ENCODE measurements at places on chromosomes 2 and 18.

DNA sequence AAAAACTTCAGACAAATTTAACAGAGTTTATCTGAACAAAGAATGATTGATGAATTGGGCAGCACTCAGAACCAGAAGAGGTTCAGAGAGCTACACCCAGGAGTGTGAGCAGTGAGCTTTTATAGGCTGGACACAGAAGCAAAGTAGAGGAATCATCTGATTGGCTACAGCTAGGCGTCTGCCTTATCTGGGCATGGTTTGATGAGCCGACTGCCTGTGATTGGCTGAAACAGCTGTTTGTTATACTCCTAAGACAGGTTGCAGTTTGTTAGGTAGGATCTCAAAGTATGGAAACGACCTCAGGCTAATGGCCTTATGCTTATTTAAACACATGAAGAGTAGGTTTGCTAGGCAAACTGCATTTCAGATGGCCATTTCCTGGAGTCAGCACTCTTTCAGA is 188.9 kb downstream of the MYO1B start:
- DNase-seq: no peak

GRCh38 chr2:157439824-157440186 is 4.1 kb downstream of the CYTIP start:
- no peak for DNase-seq

GRCh38 chr2:187906021-187906420 is 351.8 kb upstream of the TFPI start:
- DNase-seq: no peak

DNA sequence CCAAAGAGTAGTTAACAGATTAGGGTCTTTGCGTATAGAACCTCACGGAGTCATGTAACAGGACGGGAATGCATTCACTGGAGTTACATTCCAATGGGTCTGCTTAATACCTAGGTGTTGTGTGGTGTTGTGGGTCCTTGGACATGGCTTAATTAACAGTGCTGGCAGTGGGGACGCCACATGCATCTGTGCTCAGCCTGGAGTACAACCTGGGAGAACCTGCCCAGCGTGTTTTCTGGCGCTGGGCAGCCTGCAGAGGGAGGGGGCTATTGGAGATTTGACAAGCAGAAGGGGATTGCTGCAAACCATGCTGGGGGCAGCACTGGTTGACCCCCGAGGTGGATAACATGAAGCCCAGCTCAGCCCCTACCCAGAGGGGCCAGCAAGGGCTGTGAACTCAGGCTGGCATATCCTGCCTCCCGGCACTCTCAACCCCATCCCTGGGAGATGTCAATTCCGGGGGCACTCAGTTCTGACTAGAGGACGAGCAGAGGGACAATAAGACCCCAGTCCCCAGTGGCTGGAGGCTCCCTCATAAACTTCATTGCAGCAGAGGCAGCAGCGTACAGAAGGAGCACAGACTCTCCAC is 29.3 kb upstream of the COPS8 start:
- no peak for DNase-seq

DNA sequence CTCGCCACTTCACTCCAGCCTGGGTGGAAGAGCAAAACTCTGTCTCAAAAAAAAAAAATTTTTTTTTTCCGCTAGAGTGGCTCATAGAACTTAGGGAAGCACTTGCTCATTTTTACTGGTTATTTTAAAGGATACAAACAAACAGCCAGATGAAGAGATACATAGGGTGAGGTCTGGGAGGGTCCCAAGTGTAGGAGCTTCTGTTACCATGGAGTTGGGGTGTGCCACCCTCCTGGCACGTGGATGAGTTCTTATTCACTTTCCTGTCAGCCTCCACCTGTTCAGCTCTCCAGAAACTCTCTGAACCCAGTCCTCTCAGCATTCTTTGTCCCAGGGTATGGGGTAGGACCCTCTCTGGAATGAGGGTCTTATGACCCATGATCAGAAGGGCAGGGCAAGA is 4.9 kb upstream of the MAT2A start:
- no peak for DNase-seq

- DNase-seq: no peak
These were observed 259.4 kb downstream of the RAD51AP2 start for GRCh38 chr2:17258861-17259260.

DNA sequence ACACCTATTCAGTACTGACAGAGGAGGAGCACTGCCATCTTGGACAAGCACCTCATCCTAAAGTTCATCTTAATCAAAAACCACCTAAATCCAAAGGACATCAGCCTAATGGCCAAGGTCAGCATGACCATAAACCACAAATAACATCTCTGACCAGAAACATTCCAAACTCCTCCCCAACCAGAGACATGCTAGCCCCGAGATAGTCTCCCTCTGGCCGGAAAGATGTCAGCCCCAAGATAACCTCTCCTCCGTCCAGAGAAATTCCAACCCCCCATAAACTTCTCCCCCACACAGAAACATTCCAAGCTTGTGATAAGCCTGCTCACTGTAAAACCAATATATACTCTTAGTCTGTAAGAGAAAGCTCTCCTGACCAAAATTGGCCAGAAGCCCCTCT is 260.6 kb downstream of the CLIP4 start:
- no peak for DNase-seq

- DNase-seq: no peak
These were observed 415.3 kb upstream of the VWC2L start for GRCh38 chr2:213995400-213996105.

DNA sequence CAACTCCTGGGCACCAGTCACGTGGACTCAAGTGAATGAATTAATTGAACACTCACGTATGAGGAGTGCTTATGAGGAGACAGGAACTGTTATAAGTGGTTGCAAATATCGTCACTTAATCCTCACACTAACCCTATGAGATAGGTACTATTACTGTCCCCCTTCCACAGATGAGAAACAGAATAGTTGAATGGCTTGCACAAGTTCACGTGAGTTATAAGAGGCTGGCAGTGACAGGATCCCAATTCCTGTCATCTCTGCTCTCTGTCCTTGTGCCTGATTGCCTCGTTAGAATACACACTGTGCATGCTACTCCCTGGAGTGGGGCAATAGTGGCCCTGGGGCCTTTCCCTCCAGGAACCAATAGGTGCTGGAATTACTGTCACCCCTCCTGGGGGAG is 253.5 kb downstream of the DYSF start:
- DNase-seq: no peak

DNA sequence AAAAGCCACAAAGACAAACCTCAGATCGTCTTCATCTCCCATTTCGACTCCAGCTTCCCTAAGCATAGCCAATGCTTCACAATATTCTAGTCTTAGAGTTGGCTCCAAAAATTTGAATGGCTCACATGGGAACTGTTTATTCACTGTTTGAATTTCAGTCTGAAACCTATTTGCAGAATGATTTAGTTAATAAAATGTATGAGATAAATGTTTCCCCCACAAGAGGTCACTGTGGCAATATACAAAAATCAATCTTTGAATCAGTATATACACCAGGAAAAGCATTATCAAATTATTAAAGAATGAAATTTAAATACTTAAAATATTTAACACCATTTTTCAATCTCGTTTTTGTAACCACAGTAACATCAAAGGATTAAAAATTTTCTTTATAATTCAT is 40.0 kb upstream of the MCM6 start:
- no peak for DNase-seq

DNA sequence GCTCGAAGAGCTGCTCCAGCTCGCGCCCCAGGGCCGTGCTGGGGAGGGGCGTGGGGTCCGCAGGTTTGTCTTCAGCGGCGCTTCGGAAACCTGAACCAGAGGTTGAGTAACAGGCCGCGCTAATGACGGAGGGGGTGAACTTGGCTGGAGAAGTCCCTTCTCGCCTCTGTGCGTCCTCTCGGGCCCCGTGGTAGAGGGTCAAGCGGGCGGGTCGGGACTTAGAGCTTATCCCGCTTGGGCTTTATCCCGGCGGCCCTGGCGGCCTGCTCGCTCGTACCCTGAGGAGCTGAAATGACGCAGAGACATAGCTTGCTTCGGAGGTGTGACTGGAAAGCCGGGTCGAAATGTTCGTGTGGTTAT is 479 bp downstream of the RNMT start:
- DNase-seq: no peak

DNA sequence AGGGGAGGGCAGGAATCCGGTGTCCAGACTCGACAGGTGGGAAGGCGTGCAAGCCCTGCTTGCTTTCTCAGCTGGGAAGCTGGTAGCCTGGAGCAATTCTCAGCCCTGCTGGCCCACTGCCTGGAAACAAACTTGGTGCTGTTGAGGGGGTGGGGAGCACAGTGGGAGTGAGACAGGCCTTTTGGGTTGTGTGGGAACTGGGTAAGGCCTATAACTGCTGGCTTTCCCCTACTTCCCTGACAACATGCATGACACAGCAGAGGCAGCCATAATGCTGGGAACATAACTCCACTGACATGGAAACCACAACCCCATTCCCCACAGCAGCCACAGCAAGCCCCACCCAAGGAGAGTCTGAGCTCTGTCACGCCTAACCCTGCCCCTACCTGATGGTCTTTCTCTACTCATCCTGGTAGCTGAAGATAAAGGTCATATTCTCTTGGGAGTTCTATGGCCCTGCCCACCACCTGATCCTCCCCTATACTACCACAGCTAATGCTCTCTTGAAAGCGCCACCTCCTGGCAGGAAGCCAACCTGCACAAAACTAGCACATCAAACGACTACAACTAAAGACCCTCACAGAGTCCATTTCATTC is 122.9 kb upstream of the ACVR1C start:
- no peak for DNase-seq
